ENCODE measurements at places on chromosomes 5 and 9. TPM values are rescaled to one million over a fixed set of nuclear protein-coding genes. Genes with fewer than 3 reads are reported as not detected.

Gene SH3RF2
- total RNA-seq, result 0.28 TPM

Gene CTNND2
- not detected for total RNA-seq

Gene SERINC5
- 16.6 TPM for total RNA-seq

Gene BTNL3
- not detected for total RNA-seq

Gene TNFSF15
- total RNA-seq, result 0.55 TPM

Gene TXNDC15
- total RNA-seq, result 192 TPM

Gene PALM2AKAP2
- 9.7 TPM for total RNA-seq

All from smooth muscle cell of bladder (primary cell).